ENCODE measurements at places on chromosomes 4 and X. TPM values are rescaled to one million over a fixed set of nuclear protein-coding genes. Genes with fewer than 3 reads are reported as not detected.

The ARHGEF38 gene
- total RNA-seq: not detected

The FREM3 gene
- not detected for total RNA-seq

The ARR3 gene
- not detected for total RNA-seq

The GRIA3 gene
- total RNA-seq: 0.07 TPM

The ARL9 gene
- 0.14 TPM for total RNA-seq

The ZNF674 gene
- 4.0 TPM for total RNA-seq

The JADE3 gene
- 18.9 TPM for total RNA-seq

The HTR2C gene
- not detected for total RNA-seq

The ADH7 gene
- not detected for total RNA-seq

The NUDT9 gene
- total RNA-seq: 21.0 TPM

The PPP2R2C gene
- under 0.01 TPM for total RNA-seq

The MSX1 gene
- 5.5 TPM for total RNA-seq

The GAGE12J gene
- total RNA-seq: not detected

The MAGEB1 gene
- not detected for total RNA-seq

The ABHD18 gene
- 12.0 TPM for total RNA-seq

The TLR10 gene
- not detected for total RNA-seq

The SLC10A4 gene
- 0.27 TPM for total RNA-seq

The UVSSA gene
- total RNA-seq: 7.6 TPM

The TEX13C gene
- total RNA-seq: not detected

The SPANXN3 gene
- not detected for total RNA-seq

The SH3RF1 gene
- total RNA-seq: 27.1 TPM

The TMEM128 gene
- 12.4 TPM for total RNA-seq

The FAM9C gene
- total RNA-seq: 0.50 TPM

The EFHC2 gene
- total RNA-seq: 0.07 TPM

The ADH1A gene
- total RNA-seq: not detected

The ADAMTS3 gene
- 4.7 TPM for total RNA-seq

The TAF1 gene
- total RNA-seq: 38.2 TPM

The BRCC3 gene
- total RNA-seq: 36.1 TPM
